ENCODE measurements at places on chromosomes 5 and 9.

- no peak for DNase-seq
Observed at GRCh38 chr5:64864171-64864570, 95.4 kb downstream of the CWC27 start.

GRCh38 chr5:56388229-56388985, 155.3 kb upstream of the ANKRD55 start:
- DNase-seq, result no peak

DNA sequence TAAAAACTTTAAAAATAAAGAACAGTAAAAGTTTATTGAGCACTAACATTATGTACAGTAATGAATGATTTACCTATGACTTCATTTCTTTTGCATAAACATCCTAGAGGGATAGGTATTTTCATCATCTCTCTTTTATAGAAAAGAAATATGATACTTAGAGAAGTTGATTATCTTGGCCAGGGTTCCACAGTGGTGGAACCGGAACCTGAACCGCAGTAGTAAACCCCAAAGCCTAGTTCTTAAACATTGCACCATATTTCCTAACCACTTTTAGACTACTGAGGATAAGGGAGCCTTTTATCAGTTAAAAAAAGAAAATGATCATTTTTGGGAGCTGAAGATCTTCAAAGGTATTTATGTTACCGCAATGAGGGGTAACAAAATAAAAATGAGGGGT, 205.7 kb upstream of the SGCD start:
- DNase-seq, result no peak

DNA sequence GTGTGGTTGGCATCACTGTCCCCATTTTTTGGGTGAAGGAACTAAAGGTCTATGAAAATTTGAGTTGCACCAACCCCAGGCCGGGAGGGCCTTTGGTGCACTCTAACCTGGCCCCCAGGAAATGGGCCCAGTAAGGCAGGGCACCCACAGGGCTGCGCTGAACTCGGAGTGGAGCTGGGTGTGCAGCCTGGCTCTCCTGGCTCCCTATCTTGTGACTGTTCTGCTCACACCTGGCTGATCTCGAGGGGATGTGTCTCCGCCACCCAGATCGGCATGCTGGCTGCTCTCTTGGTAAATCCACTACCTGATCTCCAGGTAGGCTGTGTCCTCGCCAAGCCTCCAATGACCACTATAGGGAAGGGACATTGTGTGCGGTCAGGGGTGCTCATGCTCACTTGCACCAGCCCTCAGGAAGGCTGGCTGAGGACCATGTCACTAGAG, 259.8 kb downstream of the NSG2 start:
- no peak for DNase-seq

Data from right lobe of liver (tissue), 6 donors.